ENCODE measurements at places on chromosomes 2 and 18. TPM values are rescaled to one million over a fixed set of nuclear protein-coding genes. Genes with fewer than 3 reads are reported as not detected.

Gene AFF3
- 5.5 TPM for total RNA-seq

Gene IL1RN
- total RNA-seq: not detected

Gene NEU2
- not detected for total RNA-seq

Gene CD226
- 20.1 TPM for total RNA-seq

Gene KCNS3
- total RNA-seq: not detected

Gene PLCD4
- 0.67 TPM for total RNA-seq

Gene SLC9A4
- total RNA-seq: not detected

DNA sequence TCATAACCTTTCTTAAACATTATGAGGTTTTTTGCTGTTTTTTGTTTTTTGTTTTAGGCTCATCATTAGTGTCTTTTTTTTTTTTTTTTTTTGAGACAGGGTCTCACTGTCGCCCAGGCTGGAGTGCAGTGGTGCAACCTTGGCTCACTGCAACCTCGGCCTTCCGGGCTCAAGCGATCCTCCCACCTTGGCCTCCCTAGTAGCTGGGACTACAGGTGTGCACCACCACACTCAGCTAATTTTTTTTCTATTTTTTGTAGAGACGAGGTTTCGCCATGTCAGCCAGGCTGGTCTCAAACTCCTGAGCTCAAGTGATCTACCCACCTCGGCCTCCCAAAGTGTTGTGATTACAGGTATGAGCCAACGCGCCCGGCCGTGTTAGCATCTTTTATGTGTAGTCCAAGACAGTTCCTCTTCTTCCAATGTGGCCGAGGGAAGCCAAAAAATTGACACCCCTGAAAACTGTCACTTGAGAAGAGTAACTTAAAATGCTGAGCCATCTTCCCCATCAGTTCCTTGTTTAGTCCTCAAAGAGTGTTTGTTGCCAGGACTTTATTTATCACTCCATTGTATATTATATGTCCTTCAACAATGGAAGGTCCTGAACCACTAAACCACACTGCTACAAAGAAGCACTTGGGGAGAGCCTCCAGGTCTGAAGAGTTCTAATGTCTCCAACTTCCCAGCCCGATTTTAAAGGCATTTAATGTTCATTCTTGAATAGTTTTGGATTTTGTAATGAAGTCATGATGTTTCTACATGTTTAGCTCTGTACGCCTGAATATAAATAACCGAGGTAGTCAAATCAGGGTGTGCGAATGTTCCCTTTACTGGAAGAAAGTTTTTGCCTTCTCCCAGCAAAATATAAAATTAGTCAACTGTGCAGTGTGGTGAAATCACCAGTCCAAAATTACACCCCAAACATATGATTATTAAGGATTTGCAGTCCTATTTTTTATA lies 26.4 kb downstream of the ZNF516 start:
- no peak for DNase-seq

DNA sequence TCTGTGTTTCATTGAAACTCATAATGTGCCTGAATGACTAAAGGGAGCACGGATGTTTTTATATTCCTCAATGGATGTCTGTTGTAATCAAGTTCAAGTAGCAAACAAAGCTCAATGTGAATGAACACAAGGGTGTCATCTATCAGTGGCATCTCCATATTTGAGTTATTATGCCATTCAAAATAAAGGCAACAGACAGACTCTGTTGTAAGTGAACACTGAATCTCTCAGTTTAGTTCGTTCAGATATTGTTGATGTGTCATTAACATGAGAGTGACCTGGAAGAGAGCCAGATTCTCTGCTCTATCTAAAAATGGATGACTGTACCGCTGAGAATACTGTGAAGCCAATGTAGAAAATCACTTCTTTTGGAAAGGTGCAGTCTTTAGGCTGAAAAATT lies 118.7 kb downstream of the NUP35 start:
- no peak for DNase-seq

DNA sequence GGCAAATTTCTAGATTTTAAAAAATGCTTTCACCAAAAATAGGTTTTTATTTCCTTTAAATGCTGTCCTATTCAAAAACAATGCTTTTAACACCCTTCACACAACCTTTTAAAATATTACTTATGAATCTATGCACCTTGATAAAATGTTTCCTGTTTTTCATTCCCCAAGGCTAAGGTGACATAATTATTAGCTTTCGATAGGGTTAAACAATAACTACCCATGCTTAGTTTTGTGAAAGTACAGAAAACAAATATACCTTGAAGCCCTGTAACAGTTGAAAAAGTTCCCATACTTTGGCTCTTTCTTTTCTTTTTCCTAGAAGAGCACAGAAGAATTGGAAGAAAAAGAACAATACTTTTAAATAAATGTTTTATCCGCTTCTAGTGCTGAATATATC lies 54.9 kb upstream of the ITPRID2 start:
- DNase-seq: no peak

DNA sequence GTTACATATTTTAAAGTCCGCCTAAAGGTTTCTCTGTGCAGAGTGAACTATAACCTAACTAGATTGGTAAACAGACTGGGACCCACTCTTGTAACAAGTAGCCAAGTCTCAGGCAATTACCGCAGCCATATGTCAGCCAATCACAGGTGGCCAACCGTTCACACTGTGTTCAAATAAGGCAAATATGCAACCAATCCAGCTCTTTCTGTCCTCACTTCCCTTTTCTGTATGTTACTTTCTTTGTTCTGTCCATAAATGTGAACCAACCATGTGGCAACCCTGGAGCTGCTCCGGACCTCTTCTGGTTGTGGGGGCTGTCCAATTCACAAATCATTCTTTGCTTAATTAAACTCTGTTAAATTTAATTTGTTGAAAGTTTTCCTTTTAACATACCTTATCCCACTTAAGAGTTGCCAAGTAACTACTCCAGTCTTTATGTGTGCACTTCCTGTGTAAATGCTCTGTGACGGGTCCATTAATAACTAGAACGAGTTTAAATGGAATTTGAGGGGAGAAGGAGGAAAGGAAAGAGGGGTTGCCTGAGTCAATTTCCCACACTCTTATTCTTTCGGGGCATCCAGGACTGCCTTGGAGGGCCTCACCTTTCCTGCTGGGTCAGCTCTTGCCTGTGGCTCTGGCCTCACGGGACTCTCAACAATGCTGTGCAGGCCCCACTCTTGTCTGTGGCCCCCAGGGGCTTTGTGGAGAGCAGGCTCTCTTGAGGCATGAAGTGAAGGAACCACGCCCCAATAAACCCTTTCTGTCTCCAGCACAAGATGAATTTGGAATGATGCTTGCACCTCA lies 6.6 kb upstream of the RPL37A start:
- DNase-seq: no peak

- no peak for DNase-seq
Measured at GRCh38 chr2:134261398-134262131, 7.7 kb downstream of the MGAT5 start.

GRCh38 chr18:23550898-23551297 lies 35.4 kb downstream of the NPC1 start:
- no peak for DNase-seq

DNA sequence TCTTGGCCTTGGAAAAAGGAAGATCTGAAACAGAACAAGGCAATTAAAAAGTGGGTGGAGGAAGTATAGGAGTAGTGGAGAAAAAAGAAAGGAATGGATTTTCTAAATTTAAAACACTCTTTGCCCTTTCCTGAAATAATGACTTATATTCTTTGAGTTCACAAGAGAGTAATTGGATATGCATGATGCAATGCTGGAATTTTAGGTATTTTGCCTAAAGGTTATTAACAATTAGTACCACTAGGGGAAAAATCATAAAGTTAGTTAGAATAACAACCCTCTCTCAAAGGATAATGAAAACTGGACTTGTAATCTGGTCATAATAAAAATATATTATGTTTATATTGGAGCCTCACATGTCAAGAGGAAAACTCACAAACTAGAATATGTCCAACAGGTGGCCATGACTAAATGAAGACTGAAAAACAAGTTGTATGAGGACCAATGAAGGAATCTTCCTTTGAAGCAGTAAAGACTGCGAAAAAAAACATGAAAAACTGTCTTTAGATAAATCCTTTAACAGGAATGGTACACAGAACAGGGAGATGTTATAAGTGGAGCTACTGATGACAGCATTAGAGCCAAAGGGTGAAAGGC lies 281.8 kb downstream of the NCKAP5 start:
- no peak for DNase-seq

GRCh38 chr18:63168287-63168686 lies 151.3 kb downstream of the BCL2 start:
- no peak for DNase-seq

GRCh38 chr2:232085826-232086425 lies 124.4 kb downstream of the DIS3L2 start:
- DNase-seq: no peak

- no peak for DNase-seq
Measured at GRCh38 chr18:49030138-49030537, 79.4 kb upstream of the SMAD7 start.

GRCh38 chr2:85913884-85914881 lies 25.4 kb upstream of the ST3GAL5 start:
- no peak for DNase-seq

DNA sequence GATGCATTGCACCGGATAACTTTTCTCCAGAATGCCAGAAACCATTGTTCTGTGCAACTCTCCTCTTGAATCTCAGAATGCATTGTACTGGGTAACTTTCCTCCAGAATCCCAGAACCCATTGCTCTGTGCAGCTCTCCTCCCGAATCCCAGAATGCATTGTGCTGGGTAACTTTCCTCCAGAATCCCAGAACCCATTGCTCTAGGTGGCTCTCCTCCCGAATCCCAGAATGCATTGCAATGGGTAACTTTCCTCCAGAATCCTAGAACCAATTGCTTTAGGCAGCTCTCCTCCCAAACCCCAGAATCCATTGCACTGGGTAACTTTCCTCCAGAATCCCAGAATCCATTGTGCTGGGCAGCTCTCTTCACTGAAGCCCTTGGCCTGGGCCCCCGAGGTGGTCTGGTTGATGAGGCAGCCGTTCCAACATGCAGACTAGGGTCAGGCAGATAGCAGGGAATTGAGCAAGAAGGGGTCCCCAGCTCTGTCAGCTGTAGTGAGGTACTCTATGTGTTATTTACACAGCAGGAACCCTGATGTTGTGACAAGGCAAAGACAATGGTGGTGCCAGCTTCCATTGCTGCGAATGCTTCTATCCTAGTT lies 9.4 kb downstream of the FOSL2 start:
- no peak for DNase-seq

- DNase-seq: no peak
Measured at GRCh38 chr2:200693836-200694470, 108.1 kb downstream of the AOX1 start.

GRCh38 chr18:10783941-10784340 lies 258.1 kb downstream of the NAPG start:
- DNase-seq: no peak

- DNase-seq: no peak
Measured at GRCh38 chr18:70365361-70365760, 76.5 kb downstream of the SOCS6 start.

DNA sequence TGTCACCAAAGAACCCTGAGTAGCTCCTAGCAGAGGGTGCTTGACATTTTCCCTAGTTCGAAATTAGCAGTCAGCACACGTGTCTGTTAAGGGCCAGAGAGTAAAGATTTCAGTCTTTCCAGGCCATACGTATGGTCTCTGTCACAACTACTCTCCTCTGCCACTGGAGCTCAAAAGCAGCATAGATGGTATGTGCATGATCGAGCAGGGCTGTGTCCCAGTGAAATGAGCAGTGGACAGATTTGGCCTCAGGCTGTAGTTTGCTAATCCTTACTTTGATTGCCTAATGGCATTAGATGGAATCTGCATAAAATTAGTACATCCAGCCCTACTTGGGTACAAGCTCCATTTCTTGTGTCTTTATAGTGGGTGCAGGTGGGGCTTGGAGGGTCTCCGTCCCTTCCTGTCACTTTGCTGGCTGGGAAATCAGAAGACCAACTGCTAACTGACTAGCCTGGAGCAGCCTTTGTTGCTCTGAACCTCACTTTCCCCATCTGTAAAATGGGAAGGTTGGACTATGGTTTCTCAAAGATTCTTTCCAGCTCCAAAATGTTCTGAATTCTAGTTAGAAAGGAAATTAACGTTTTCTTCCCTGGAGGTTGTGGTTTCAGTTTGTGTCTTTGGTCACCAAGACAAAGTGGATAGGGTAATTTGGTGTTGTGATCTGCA lies 108.5 kb downstream of the GLI2 start:
- DNase-seq: no peak

DNA sequence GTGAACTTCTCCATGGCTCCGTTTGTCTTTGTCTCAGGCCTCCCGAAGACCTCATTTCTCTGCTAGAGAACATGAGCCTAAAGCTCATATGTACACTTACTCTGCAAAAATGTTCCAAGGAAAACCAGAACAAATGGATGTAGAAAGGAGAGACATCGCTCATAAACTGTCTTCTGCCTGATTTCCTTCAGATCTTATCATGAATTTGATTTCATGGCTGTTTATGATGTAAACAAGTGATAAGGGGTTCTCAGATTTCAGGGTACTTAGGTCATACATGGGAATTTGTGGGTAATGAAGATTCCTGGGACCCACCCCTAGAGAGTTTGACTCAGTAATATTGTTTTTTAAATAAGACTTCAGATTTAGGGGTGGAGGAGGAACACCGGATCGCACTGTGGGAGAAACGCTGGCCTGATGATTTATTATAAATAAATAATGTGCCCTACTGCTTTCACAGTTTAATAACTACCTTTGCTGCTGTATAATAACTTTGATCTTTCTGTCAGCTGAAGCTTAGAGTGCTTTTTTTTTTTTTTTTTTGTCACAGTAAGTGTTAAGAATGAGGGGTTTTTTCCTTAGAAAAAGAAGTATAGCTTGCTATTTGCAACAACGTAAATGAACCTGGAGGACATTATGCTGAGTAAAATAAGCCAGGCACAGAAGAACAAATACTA lies 14.9 kb downstream of the AOX1 start:
- no peak for DNase-seq

GRCh38 chr18:79690071-79690470 lies 10.5 kb downstream of the CTDP1 start:
- DNase-seq: no peak

DNA sequence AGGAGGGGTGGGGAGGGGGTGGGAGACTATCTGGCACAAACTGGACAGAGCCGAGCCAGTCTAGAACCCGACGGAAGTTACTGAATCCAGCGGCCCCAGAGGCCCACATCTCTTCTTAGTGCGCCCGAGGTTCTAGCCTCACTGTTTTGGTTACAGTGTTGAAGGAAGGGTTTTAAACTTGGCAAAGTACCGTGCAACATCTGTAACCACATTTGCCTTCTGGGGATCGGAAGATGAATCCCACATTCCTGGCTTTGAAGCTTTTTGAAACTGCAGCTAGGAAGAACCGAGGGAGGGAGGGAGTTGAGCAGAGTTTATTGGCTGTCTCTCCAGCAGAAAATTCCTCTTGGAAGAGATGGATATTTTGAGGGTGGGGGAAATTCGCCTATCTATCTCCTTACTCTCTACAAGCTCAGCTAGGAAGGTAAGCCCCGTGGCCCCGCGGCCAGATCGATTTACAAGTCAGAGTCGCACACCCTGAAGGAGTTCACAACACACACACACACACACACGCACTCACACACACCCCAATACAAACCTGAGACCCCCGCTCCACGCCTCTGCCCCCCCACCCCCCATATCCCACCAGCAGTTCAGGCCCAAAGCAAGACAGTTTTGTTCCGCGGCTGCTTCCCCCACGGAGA lies 1.0 kb downstream of the ACVR1 start:
- DNase-seq: peak; percentile 24
